CD4-positive, alpha-beta T cell treated with Interferon alpha-2 for 1 hour (primary cell): ENCODE measurements at places on chromosomes 3 and 15.

- DNase-seq, result no peak
Observed at GRCh38 chr3:63661242-63661641, 8.8 kb downstream of the SNTN start.

- DNase-seq, result no peak
Observed at GRCh38 chr3:134054881-134055280, 25.2 kb upstream of the SLCO2A1 start.

DNA sequence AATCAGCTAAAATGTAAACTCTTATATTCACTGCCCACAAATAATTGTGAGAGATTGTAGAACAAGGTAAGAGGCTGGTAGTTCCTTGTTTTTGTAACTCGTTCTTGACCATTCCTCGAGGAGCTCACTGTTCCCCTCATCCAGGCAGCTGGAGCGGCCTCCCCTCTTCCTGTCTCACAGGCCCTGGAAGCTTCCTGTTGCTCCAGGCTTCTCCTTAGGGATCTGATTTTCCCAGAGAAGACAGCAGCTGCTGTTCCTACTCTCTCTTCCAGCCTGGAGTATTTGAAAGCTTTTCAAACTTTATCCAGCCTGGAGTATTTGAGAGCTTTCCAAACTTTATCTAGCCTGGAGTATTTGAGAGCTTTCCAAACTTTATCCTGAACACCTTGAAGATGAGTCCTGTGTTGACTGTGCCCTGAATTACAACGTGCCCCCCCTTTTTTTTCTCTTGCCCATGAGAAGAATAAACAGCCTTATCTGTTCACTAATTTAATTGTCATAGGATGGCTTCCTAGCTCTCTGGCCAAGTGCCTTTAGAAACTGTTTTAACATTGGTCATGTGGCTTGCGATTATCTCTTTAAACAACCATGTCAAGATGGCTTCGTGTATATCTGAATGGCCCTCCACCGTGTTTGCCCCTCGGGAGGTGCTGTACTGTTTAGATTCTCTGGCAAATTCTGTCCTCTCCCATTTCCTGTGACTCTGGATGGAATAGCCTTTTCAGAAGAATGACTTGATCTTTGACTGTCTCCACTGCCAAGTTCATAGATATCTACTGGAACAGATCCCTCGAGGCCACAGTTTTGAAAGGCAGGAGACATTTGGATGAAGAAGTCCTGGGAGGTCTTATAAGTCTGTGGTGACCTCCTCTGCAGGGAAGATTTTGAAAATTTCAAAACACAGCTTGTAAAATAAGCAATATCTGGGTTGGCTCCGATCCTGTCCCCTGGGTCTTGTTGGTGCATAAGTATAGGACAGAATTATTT is 4.8 kb downstream of the ADAMTSL3 start:
- no peak for DNase-seq

GRCh38 chr3:44915702-44916438 is 41.5 kb downstream of the TGM4 start:
- no peak for DNase-seq

DNA sequence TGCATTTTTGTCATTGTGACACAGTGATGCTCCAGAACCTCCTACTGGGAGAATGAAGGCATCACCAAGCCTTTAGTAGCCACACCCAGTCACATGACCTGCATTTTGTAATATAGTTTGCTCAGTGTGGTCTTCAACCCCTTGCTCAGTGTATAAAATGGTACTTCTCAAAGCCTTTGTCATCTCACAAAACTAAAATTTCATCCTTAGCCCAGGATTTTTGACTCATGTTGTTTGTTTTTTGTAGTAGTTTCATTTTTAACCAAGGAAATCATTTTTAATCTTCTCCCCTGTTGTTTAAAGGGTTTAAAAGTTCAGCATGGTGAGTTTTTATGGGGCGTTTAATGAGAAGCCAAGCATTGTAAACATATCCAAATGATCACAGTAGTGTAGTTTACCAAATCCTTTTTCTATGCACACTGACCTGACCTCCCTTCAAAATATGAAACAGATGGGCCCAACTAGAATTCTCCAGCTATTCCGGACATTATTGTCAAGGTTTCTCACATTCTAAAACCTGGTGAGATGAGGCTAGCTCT is 123.5 kb upstream of the IL12A start:
- DNase-seq, result no peak
